Thymus (tissue), 14 donors: ENCODE measurements at places on chromosomes 13 and 19.

- H3K4me1 ChIP-seq = peaks cover 7% of the 10 kb centered on the region
- peak overlapping the region; percentile 72 for H3K4me3 ChIP-seq
- peak overlapping the region; percentile 96 for H3K27ac ChIP-seq
- H3K27me3 ChIP-seq = no peaks in the 10 kb centered on the region
Observed at GRCh38 chr19:14091813-14092462, 1.4 kb upstream of the SAMD1 start.

DNA sequence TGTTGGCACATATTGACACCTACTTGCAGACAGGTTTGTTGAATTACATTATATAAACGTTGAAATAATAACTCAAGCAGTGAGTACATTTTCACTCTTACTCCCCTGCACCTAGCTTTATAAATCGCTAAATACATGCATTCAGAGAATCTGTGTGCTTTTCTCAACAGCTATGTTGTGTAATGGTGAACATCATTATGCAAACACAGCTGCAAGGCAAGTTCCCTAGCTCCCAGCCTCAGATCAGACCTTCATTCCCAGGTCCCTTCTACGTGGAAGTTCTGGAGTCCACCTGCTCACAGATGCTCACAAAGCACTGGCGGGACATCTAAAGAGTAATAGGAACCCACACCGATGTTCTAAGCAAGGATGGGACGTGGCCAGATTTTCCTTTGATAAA lies 86.8 kb upstream of the PEG3 start:
- no peak for DNase-seq
- no peaks in the 10 kb centered on the region for H3K27me3 ChIP-seq
- H3K27ac ChIP-seq = no peak overlapping the region
- H3K36me3 ChIP-seq = no peaks in the 10 kb centered on the region

- no peak overlapping the region for H3K27ac ChIP-seq
- peak; percentile 13 for DNase-seq
- H3K4me1 ChIP-seq = no peaks in the 10 kb centered on the region
- H3K4me3 ChIP-seq = no peak overlapping the region
- H3K36me3 ChIP-seq = no peaks in the 10 kb centered on the region
- H3K27me3 ChIP-seq = peaks cover 27% of the 10 kb centered on the region
Observed at GRCh38 chr19:32748497-32748896, 28.9 kb downstream of the TDRD12 start.

GRCh38 chr13:67353941-67354340 lies 123.8 kb upstream of the PCDH9 start:
- no peaks in the 10 kb centered on the region for H3K27me3 ChIP-seq
- no peaks in the 10 kb centered on the region for H3K4me1 ChIP-seq
- H3K27ac ChIP-seq = no peak overlapping the region

DNA sequence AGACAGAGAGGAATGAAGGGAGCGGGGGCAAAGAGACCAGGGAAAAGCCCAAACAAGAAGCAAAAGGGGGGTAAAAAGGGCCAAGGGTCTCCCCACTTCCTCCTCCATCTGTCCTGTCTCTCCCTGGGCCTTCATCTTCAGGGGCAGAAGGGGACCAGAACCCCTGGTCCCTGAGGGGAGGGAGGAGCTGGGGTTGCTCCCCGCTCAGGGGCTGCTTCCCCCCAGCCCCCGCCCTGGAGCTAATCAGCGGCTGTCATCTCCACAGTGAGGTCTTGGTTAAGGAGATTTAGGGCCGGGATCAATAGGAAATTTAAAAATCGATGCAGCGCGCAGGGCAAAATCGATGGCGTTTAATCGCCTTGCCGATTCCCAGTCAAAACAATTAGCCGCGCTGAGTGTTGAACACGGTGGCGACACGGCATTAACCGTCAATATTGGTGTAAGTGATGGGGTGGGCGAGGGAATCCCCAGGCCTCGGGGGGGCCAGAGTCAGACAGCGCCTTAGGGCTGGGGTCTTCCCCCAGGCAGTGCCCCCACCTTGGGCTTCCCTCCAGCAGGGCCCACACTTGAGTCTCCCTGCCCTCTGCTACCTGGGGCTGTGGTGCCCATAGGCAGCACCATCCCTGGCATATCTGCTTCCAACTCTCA lies 29.5 kb upstream of the POU2F2 start:
- DNase-seq = no peak
- no peaks in the 10 kb centered on the region for H3K36me3 ChIP-seq
- H3K27me3 ChIP-seq = peaks cover 60% of the 10 kb centered on the region
- no peak overlapping the region for H3K4me3 ChIP-seq
- no peak overlapping the region for H3K27ac ChIP-seq
